Naive thymus-derived CD8-positive, alpha-beta T cell (primary cell): ENCODE measurements at places on chromosomes 5 and 9. TPM values are rescaled to one million over a fixed set of nuclear protein-coding genes. Genes with fewer than 3 reads are reported as not detected.

Gene SPATA31E1
- not detected for polyA plus RNA-seq

Gene GARIN3
- not detected for polyA plus RNA-seq

Gene ABCA1
- polyA plus RNA-seq: 0.13 TPM

Gene SGCD
- polyA plus RNA-seq: 2.0 TPM

Gene SLC46A2
- polyA plus RNA-seq: not detected

Gene ZNF883
- 1.1 TPM for polyA plus RNA-seq

GRCh38 chr9:110802416-110803035, 133.9 kb downstream of the MUSK start:
- no peaks in the 10 kb centered on the region for H3K36me3 ChIP-seq
- H3K27me3 ChIP-seq: no peaks in the 10 kb centered on the region
- no peak for DNase-seq
- H3K27ac ChIP-seq: no peak overlapping the region
- no peak overlapping the region for H3K4me3 ChIP-seq

DNA sequence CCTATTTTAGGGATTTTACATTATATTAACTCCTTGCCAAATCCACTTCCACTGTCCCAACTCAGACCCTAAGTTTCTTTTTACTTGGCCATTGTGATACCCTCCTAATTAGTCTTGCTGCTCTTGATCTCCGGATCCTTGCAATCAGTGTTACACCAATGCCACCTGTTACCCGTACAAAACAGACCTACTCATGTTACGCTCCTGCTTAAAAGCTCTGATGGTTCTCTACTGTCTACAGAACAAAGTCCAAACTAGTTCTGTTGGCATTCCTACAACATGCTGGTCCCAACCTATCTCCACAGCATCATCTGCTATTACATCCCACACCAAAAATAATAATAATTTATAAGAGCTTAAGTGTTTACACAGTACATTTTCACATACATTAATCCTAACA, 9.8 kb downstream of the ECPAS start:
- H3K36me3 ChIP-seq: no peaks in the 10 kb centered on the region
- no peak overlapping the region for H3K27ac ChIP-seq
- H3K4me3 ChIP-seq: no peak overlapping the region
- DNase-seq: no peak
- no peaks in the 10 kb centered on the region for H3K27me3 ChIP-seq

DNA sequence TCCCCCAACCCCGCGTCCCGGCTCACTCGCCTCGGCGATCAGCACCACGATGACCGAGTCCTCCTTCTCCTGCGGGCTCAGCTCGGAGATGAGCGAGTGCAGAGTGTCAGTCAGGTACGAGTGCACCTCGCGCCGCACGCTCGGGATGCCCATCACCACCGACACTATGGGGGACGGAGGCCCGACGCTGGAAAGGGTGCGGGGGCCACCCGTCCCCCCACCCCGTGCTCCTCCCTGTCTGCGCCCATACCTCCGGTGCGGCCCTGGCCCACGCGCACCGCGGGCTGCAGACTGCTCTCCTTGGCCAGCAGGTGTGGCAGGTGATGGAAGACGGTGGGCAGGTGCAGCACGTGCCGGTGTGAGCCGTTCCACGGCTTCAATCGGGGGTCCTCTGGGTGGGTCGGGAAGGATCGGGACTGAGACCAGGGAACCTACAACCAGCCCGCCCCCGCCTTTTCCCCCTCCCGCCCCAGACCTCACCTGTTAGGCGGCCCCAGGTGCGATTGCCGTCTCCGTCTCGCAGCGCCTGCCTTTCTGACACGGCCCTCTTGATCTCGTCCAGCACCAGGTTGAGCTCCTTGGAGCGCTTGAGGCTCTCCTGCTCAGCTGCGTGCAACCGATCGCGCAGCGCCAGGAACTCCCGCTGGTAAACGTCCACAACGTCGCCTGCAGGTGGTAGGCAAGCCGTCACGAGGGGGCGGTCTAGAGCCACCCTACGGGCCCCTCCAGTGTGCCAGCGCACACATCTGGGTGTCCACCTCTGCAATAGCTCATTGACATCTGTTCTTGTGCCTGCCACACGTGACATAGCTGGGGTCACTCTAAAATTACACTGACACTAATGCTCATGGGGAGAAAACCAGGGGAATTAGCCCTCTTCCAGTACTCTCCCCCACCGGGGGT, 5.1 kb downstream of the MGAT4B start:
- H3K27ac ChIP-seq: peak overlapping the region; percentile 82
- H3K36me3 ChIP-seq: no peaks in the 10 kb centered on the region
- H3K27me3 ChIP-seq: no peaks in the 10 kb centered on the region
- H3K4me1 ChIP-seq: peaks cover 27% of the 10 kb centered on the region
- DNase-seq: peak; percentile 81

GRCh38 chr5:123182072-123182471, 93.0 kb downstream of the PRDM6 start:
- peaks cover 2% of the 10 kb centered on the region for H3K4me1 ChIP-seq
- H3K36me3 ChIP-seq: no peaks in the 10 kb centered on the region
- peaks cover 24% of the 10 kb centered on the region for H3K27me3 ChIP-seq
- no peak for DNase-seq
- H3K27ac ChIP-seq: no peak overlapping the region
- no peak overlapping the region for H3K4me3 ChIP-seq

GRCh38 chr5:180988016-180988415, 630 bp upstream of the BTNL3 start:
- H3K27ac ChIP-seq: no peak overlapping the region
- H3K4me1 ChIP-seq: no peaks in the 10 kb centered on the region
- H3K27me3 ChIP-seq: peaks cover 23% of the 10 kb centered on the region
- no peaks in the 10 kb centered on the region for H3K36me3 ChIP-seq
- DNase-seq: no peak

DNA sequence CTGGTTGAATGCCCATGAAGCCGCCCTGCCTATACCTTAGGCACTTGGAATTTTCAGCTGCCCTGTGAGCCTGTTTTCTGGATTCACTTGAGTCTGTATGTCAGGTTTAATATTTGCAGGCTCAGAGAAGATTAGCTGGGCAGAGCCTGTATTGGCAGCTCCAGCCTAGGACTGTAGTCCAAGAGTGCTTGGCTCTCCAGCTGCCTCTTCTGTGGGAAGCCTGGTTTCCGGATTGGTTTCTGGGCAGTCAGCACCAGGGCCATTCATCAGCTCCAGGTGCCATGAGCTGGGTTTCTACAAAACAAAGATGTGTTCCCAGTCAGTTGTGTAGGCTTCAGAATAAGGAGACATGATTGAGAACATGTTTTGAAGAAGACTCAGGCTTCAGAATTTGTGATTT, 90.1 kb downstream of the ARHGAP26 start:
- H3K27me3 ChIP-seq: no peaks in the 10 kb centered on the region
- no peaks in the 10 kb centered on the region for H3K36me3 ChIP-seq
- peaks cover 66% of the 10 kb centered on the region for H3K4me1 ChIP-seq
- no peak overlapping the region for H3K4me3 ChIP-seq
- no peak for DNase-seq

- peaks cover 73% of the 10 kb centered on the region for H3K27me3 ChIP-seq
- no peak overlapping the region for H3K27ac ChIP-seq
- peaks cover 17% of the 10 kb centered on the region for H3K4me1 ChIP-seq
- peaks cover 4% of the 10 kb centered on the region for H3K36me3 ChIP-seq
These were observed 775 bp upstream of the LHX2 start for GRCh38 chr9:124010665-124011321.

DNA sequence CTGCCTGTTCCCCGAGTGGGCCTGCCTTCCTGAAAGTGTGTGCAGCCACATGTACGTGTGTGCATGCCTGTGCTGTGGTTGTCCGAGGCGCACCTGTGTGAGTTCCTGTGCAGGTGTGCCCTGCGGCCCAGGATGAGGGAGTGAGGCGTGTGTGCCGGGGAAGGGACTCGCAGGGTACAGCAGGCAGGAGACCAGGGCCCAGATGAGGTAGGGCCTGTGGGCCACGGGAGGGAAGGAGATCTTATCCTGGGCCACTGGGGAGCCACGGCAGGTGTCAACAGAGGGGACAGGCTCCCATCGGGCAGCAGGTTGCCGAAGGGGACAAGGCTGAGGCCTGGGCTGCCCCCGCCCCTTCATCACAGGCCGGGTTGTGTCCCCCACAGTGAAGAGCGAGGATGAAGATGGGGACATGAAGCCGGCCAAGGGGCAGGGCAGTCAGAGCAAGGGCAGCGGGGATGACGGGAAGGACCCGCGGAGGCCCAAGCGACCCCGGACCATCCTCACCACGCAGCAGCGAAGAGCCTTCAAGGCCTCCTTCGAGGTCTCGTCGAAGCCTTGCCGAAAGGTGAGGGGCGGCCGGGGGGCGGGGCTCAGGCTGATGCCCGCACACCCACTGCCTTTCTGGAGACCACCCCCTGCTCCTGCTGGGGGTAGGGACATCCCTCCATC, 79.2 kb downstream of the LMX1B start:
- no peaks in the 10 kb centered on the region for H3K36me3 ChIP-seq
- H3K27ac ChIP-seq: no peak overlapping the region
- DNase-seq: no peak

DNA sequence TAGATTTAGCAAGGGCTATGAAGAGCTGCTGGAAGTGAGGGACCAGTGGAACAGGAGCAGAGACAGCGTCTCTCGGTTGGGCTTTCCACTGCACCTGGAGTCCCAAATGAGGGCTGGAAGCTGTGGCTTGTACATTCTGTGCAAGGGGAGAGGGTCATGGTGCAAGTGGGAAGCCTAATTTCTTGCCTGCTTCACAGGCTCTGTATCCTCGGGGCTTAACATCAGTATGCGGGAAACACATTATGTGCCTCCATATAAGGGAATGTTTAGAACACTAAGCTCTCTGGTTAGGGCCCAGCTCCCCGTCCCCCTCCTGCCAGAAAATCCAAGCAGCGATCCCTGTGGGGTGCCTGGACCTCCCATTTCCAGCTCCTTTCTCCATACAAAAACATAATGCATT, 89.0 kb upstream of the NIPAL4 start:
- H3K36me3 ChIP-seq: peaks cover 96% of the 10 kb centered on the region
- H3K27ac ChIP-seq: peak overlapping the region; percentile 53
- no peaks in the 10 kb centered on the region for H3K27me3 ChIP-seq
- H3K4me1 ChIP-seq: peaks cover 9% of the 10 kb centered on the region

DNA sequence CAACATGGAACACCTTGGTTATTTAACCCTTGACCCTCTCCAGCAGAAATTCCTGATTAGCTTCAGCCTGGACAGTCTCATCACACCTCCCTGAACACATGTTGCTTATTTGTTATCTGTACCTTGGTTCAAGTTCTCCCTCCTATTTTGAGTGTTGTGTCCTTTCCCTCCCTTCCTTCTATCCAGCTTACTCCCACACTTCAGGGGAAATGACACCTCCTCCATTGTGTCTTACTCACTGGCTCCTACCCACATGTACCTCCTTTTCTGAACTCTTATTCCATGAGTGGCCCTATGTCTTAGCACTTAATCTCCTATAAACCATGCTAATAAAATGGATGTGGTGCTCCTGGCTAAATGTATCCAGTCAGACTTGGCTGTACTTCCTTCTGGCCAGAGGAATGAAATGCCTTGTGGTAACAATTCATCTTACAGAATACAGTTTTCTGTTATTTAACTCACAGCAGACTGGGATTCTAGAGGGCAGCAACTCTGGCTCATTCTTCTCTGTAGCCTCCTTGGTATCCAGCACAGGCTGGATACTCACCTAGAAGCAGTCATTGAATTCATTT, 11.2 kb downstream of the LIX1 start:
- H3K36me3 ChIP-seq: no peaks in the 10 kb centered on the region
- no peak overlapping the region for H3K27ac ChIP-seq
- H3K27me3 ChIP-seq: peaks cover 10% of the 10 kb centered on the region
- no peak overlapping the region for H3K4me3 ChIP-seq
- H3K4me1 ChIP-seq: peaks cover 6% of the 10 kb centered on the region
- DNase-seq: no peak
